ENCODE measurements at places on chromosomes 7 and 10.

DNA sequence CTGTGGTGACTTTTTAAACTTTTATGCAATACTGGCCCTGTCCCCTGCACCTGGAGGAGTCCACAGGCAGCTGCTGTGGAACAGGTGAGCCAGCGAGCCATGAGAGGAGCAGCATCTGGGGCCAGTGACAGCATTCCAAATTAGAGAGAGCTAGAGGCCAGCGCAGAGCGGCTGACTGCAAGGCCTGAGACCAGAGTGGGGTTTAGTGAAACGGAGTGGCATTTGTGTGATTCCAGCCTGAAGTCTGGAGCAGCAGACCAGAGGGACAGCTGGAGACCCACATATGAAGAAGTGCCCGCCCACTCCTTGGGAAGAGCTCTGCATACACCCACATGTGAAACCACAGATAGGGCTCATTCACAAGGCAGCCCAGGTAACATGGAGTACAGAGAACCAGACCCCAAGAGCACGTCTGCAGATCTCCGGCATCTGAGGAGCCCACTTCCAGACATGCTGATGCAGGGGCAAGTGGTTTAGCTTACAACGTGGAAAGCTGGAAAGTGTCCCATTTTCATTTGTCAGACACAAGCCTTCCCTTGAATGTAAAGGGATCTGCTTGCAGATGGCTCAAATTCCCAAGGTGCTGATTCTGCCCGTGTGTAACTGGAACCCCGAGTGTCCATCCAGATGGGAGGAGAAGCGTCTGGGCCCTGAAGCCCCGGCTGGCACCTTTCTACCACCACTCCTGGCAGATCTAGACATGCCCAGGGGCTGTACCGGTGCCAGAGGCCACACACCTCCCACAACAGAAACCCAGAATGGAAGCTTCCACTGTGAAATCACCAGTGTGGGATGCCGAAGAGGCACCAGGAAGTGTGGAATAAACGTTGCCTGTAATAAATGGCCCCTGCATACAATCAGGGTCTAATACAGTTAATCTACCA, 256.0 kb upstream of the TCERG1L start:
- H3K27me3 ChIP-seq = no peaks in the 10 kb centered on the region
- no peak overlapping the region for H3K27ac ChIP-seq
- no peaks in the 10 kb centered on the region for H3K4me1 ChIP-seq
- no peak for DNase-seq
- H3K36me3 ChIP-seq = no peaks in the 10 kb centered on the region

DNA sequence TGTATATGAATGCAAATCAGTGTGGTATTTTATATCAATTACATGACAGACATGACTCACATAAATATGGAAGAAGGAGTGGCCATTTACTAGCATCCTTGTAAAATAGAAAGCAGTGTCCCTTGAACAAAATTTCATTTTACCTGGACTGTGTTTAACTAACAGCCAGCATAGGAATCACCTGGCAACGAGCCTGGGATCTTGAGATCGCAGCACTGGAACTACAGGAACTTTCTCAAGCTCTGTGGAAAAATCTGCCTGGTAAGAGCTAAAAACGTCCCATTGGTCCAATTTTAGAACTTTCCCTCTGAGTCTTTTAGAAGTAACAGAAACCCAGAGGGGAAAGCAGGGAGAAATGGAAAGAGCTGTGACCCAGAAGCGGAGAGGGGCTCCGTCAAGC, 68.9 kb upstream of the AMPH start:
- no peak overlapping the region for H3K4me3 ChIP-seq
- no peaks in the 10 kb centered on the region for H3K4me1 ChIP-seq
- H3K36me3 ChIP-seq = no peaks in the 10 kb centered on the region
- no peaks in the 10 kb centered on the region for H3K27me3 ChIP-seq

DNA sequence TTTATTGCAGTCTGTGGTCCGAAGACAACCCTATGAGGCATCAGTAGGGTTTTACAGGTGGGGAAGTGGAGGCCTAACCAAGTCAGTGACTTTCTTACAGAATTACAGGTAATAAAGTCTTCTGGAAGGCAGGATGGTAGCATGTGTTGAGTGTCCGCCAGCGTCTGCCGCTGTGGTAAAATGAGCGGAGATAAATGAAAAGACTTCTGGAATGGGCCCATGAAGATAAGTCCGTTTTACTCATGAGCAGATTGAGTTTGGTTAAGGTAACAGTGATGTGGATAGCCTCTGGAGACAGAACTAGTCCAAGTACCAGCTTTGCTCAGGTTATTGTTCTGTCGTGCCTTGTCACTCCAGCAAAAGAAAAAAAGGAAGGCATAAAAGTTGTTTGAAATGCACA, 966 bp downstream of the FBH1 start:
- peak overlapping the region; percentile 94 for H3K4me3 ChIP-seq
- no peak for DNase-seq
- H3K36me3 ChIP-seq = peaks cover 3% of the 10 kb centered on the region
- peak overlapping the region; percentile 77 for H3K27ac ChIP-seq
- H3K27me3 ChIP-seq = no peaks in the 10 kb centered on the region

DNA sequence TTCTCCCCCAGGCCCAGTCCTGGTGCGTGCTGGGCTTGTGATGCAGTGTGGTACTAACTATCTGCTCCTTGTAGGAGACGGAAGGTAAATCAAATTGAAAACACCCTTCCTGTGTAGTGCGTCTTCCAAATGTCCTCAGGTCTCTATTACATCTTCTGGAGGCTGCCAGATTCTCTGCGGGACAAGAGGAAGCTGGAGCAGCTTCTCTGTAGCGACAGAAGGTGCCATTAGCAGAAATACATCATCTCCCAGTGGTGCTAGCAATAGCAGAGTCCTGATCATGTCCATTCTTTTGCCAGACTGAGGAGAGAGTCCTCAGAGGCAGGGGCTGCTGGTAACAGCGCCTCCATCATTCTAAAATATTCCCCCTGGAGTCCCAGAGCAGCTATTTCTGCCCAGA, 675.2 kb downstream of the LRMDA start:
- H3K27ac ChIP-seq = no peak overlapping the region
- no peaks in the 10 kb centered on the region for H3K27me3 ChIP-seq
- H3K36me3 ChIP-seq = no peaks in the 10 kb centered on the region
- no peak for DNase-seq
- H3K4me1 ChIP-seq = peaks cover 11% of the 10 kb centered on the region
- H3K4me3 ChIP-seq = no peak overlapping the region

DNA sequence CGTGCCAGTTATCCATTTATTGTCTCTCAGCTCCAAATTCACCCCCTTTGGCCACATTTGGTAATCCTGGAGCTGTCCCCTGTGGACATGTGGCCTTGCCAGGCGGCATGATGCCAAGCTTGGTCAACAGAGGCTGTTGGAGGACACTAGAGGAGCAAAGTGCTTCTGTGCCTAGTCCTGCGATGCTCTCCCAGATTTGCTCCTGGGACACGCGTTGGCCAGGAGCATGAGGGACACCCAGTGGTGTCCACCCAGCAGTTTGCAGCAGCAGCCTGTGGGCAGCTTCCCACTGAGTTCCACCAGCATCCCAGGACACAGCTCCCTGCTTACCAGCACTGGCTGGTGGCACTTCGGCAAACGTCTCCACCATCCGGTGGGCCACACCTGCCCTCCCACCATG, 55.5 kb upstream of the STEAP1B start:
- no peaks in the 10 kb centered on the region for H3K36me3 ChIP-seq
- H3K27me3 ChIP-seq = no peaks in the 10 kb centered on the region
- peaks cover 5% of the 10 kb centered on the region for H3K4me1 ChIP-seq
- no peak overlapping the region for H3K27ac ChIP-seq
- DNase-seq = no peak

DNA sequence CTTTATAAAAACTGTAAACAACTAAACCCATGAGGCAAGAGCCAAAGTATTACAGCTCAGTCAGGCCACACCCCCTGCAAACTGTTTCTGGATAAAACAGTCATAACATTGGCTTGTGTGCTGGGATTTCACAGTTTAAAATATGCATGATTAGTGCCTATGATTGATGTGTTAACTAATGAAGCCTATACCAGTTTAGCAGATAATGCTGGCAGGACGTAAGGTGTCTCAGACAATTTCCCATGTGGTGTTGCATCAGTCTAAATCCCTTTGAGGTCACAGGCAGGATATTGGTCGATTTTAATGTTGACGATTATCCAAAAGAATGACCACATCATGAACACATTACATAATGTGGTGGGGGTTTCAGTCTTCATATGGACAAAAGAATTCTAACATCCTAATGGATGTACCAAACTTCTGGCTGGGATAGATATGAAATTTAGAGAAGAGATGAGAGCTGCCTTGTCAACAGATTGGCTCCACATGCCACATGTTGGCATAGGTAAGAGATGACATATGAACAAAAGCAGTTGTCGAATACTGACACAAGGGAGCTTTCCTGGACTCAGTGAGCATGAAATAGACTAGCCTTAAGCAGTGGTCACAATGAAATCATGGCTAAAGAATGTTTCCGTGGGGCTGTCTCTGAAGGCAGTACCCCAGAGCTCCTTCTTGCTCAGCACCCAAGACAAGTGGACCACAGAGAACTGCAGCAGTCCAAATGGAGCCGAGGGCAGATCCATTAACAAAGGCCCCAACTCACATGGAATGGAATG, 445.6 kb downstream of the GFRA1 start:
- no peaks in the 10 kb centered on the region for H3K36me3 ChIP-seq
- DNase-seq = no peak
- H3K4me1 ChIP-seq = no peaks in the 10 kb centered on the region
- no peaks in the 10 kb centered on the region for H3K27me3 ChIP-seq
- no peak overlapping the region for H3K4me3 ChIP-seq

DNA sequence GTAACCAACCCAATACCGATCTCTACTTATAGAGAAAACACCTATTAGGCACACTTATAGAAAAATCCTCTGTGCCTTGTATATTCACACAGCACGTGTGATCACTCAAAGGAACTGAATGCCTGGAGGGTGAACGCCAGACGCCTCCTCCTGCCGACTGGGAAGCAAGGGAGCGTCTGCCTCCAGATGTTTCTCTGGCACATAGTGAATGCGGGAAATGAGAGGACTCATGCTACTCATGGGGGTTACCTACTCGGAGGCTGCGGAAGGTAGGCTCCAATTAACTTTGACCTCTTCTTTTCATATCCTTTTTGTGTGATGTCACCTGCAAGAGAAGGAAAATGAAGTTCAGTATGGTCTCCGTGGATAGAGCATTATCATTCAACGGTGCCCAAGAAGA, 203.3 kb downstream of the DIP2C start:
- no peak overlapping the region for H3K27ac ChIP-seq
- no peak for DNase-seq
- no peaks in the 10 kb centered on the region for H3K36me3 ChIP-seq

- no peaks in the 10 kb centered on the region for H3K27me3 ChIP-seq
- H3K4me1 ChIP-seq = peaks cover 23% of the 10 kb centered on the region
- H3K4me3 ChIP-seq = peak overlapping the region; percentile 12
- no peak for DNase-seq
- no peaks in the 10 kb centered on the region for H3K36me3 ChIP-seq
- H3K27ac ChIP-seq = no peak overlapping the region
Observed at GRCh38 chr7:13979671-13980435, 9.6 kb downstream of the ETV1 start.

DNA sequence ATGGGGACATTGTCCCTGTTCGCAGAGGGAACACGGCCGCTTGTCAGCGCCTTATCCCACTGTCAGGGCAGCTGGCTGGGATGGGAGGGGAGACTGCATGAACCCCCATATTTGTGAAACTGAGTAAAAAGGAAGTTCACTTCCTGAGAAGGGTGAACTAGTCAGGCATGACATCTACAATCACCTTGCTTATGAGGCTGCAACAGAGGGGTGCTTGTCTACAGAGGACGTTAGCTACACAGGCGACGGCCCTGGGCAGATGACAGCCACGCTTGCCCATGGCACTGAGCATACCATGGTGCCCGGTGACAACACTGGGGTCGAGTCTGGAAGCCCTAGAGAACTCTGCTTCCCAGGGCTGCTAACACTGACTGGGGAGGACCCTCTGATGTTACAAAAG, 46.0 kb upstream of the KDM7A start:
- no peak overlapping the region for H3K4me3 ChIP-seq
- H3K36me3 ChIP-seq = no peaks in the 10 kb centered on the region
- H3K27ac ChIP-seq = no peak overlapping the region
- DNase-seq = no peak

- no peaks in the 10 kb centered on the region for H3K4me1 ChIP-seq
- no peaks in the 10 kb centered on the region for H3K36me3 ChIP-seq
- H3K4me3 ChIP-seq = peak overlapping the region; percentile 98
- no peak overlapping the region for H3K27ac ChIP-seq
- DNase-seq = no peak
Observed at GRCh38 chr7:148882841-148883265, 1.2 kb downstream of the EZH2 start.

DNA sequence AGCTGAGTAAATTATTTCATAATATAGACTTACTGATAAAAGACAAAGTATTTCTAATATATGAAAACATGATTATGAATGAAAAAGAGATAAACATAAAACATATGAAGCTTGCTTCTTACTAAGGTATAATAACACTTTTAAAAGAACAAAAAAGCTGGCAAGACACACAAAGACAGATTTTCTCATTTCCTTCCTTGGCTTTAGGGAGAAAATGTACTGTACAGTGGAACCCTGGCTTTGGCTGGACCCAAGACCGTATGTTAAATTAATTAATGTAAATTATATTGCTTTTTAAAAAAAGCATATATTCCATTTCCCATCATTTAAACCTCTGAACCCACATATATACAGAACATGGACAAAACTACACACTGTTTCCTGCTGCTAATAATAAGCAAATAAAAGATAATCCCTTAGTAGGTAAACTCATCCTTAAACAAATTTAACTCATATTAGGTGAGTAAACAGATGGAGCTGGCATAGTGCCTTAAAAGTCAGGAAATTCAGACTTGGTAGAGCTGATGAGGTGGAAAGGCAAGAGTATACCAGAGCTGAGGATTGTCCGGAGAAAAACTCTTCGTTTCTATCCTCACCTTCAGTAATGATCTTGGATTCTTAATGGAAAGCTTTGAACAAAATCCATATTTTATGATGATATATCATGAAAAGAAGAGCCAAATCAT, 1016.4 kb upstream of the KCND2 start:
- no peaks in the 10 kb centered on the region for H3K4me1 ChIP-seq
- DNase-seq = no peak
- H3K36me3 ChIP-seq = no peaks in the 10 kb centered on the region
- no peaks in the 10 kb centered on the region for H3K27me3 ChIP-seq
- no peak overlapping the region for H3K27ac ChIP-seq
- H3K4me3 ChIP-seq = no peak overlapping the region

- H3K4me1 ChIP-seq = no peaks in the 10 kb centered on the region
- no peak overlapping the region for H3K4me3 ChIP-seq
- H3K27me3 ChIP-seq = no peaks in the 10 kb centered on the region
Observed at GRCh38 chr7:94276795-94277194, 117.9 kb upstream of the COL1A2 start.

GRCh38 chr10:126268013-126268920, 120.0 kb downstream of the ADAM12 start:
- no peak for DNase-seq
- no peaks in the 10 kb centered on the region for H3K27me3 ChIP-seq
- no peaks in the 10 kb centered on the region for H3K36me3 ChIP-seq
- no peaks in the 10 kb centered on the region for H3K4me1 ChIP-seq
